ENCODE measurements at places on chromosomes 1 and 21.

- DNase-seq = no peak
Measured at GRCh38 chr1:160708118-160708517, 3.5 kb downstream of the CD48 start.

DNA sequence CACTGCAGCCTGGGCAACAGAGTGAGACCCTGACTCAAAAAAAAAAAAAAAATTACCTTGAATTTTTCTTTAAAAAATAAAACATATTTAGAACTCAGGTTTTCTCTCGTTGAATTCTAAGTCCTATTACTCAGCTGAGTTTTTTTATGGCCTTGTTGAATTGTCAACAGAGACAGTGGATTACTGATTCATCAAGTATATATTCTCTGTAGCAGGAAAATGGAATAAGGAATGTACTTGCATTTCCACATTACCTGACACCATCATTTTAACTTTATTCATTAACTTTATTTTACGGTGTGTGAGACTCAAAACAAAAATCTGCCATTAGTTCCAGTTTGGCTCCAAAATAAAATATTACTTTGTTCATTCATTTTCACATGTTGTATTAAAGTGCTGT lies 53.8 kb upstream of the APP start:
- DNase-seq = no peak

DNA sequence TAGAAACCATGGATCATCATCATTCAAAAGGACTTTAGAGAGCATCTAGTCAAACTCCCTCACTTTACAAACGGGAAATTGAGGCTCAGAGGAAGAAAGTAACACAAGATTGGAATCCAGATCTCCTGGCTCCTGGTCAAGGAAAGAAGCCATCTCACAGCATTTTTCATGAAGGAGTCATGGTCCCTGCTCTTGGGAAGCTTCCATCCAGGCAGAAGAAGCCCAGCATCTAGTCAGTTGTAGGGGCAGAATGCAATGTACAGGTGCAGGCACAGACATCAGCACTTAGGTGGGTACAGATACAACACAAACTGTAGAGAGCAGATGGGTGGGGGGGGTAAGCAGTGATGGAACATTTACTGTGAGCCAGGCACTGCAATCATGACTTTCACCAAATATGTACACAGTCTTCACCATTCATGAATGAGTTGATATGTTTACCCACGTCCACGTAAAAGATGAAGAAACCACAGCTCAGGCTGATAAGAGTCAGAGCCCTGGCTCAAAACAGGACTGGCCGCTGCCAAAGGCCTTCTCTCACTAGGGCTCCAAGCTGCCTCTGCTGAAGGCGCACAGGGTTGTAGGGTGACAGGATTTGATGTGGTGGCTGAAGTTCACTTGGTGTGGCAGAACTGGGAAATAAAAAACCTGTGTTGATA lies 44.0 kb downstream of the OPTC start:
- peak; percentile 41 for DNase-seq

DNA sequence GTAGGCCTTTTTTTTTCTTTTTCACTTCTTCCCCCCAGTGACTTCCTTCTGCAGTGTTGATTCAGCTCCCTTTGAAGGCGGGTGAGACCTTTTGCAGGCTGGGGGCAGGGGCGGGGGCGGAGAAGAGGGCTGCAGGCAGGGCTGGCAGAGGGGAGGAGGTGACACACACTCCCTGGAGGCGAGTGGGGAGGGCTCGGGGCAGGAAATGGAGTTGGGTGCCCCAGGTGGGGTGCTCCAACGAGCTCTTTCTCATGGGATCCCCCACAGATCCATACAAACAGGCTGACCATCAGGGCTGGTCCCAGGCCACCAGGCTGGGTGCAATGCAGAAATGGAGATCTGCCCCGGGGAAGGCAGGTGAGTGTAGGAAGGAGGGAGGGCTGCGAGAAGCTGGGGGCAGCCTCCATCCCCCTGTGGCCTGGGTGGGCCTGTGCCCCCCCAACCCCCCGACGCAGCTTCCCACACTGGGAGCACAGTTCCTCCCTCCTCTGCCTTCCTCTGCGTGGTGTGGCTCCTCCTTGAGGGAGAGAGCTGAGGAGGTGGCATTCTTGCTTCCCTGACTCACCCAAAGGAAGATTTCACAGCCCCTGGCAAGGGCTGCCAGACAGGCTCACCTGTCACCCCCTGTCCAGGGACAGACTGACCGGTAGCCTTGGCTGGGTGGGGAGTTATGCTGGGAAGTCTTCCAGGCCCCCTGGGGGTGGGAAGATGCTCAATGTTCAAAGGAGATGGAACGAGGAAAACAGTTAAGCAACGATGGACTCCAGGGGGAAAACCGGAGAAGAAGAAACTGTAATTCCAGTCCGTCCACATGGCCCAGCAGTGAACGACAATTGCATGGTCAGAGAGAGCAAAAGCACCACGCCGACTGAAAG lies 7.1 kb upstream of the ITGB2 start:
- peak; percentile 13 for DNase-seq

DNA sequence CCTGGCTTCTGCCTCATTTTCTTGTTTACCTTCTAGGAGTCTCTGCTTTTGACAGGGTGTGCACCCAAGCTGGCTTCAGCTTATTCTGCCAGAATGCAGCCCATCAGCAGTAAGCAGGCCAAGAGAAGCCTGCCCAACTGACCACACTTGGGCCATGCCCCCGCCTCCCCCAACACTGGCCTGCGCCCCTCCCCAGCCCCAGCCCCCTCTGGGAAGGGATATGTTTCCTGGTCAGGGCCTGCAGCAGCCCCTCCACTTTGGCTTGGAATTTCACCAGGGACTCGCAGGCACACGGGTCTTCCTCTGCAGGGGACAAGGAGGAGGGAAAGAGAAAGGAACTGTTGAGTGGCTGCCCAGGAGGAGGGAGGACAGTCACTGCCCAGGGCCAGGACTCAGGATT lies 9.4 kb downstream of the MATN1 start:
- DNase-seq = no peak

DNA sequence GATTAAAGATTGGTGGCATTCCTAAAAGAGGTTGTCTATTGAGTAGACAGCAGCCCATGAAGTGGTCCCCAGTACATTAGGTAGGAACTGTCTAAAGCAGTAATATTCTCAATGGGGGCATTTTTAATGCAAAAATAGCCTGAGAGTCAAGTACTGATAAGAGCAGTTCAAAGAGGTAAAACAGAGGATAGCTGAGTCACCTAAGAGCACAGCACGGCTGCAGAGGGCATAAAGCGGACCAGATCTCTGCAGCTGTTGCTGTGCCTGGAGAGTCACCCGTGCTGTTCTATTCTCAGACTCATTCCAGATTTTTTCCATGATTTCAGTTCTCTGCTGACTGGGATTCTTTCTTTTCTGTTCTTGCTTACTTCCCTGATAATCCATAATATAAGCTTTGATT lies 313.2 kb downstream of the OLFM3 start:
- DNase-seq = no peak
